ENCODE measurements at places on chromosomes 7 and 10. TPM values are rescaled to one million over a fixed set of nuclear protein-coding genes. Genes with fewer than 3 reads are reported as not detected.

The HOXA4 gene
- not detected for total RNA-seq

The GPC2 gene
- total RNA-seq = 28.8 TPM

The HOXA3 gene
- not detected for total RNA-seq

The MMRN2 gene
- 33.5 TPM for total RNA-seq

The IL2RA gene
- total RNA-seq = 0.44 TPM

The ACADSB gene
- total RNA-seq = 28.0 TPM

The NUDT13 gene
- total RNA-seq = 1.5 TPM

The PTPRN2 gene
- 13.2 TPM for total RNA-seq

The STEAP1 gene
- 10.2 TPM for total RNA-seq

The CABCOCO1 gene
- 2.5 TPM for total RNA-seq

The SH2D4B gene
- total RNA-seq = not detected

The KRIT1 gene
- 137 TPM for total RNA-seq

The CCDC172 gene
- total RNA-seq = not detected

Data from camera-type eye (tissue), 1 donor.